Activated CD4-positive, alpha-beta T cell treated with anti-CD3 and anti-CD28 coated beads, Interleukin-2, amount 50 U/mL, for 4 hours (primary cell): ENCODE measurements at places on chromosomes 5 and 9.

DNA sequence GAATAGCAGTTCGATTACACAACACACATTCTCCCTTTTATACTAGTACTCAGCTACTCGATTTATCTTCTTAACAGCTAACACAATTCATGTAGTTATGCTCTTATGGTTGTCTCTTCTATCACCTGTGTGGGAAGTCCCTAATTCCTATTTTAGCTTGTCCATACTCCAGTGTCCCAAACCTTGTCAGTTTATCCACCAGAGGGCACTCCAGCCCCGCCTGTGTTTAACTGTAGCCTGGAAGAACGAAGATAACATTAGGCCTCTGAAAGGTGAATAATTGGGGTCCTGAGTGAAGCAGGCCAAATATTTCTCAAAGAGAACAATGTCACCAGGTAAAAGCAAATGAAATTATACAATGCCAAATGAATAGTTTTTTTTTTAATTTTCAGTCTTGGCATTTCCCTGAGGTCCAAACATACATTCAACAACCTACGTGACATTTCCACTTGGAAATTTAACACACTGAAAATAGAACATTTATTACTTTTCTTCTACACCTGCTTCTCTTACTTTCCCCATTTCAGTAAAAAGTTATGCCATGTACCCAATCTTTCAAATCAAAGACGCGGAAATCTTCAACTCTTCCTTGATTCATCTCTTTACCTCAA lies 560.7 kb downstream of the HTR1A start:
- no peak for DNase-seq

DNA sequence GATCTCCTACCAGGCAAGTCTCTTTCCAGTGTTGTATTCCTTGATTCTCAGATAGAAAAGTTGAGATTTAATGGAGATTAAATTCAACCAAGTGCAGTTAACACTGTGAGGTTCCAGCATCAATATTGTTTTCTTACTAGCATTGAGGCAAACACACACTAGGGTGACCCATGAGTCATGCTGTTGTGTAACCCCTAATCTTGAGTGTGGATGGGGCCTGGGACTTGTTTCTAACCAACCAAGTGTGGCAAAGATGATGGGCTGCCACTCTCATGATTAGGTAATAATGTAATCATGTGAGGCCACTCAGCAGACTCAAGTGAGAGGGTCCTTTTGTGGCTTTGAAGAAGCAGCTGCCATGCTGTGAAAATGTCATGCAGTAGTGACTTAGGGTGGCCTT lies 394.2 kb downstream of the IRX2 start:
- no peak for DNase-seq

GRCh38 chr5:125044491-125045282 lies 298.2 kb upstream of the ZNF608 start:
- DNase-seq: no peak

DNA sequence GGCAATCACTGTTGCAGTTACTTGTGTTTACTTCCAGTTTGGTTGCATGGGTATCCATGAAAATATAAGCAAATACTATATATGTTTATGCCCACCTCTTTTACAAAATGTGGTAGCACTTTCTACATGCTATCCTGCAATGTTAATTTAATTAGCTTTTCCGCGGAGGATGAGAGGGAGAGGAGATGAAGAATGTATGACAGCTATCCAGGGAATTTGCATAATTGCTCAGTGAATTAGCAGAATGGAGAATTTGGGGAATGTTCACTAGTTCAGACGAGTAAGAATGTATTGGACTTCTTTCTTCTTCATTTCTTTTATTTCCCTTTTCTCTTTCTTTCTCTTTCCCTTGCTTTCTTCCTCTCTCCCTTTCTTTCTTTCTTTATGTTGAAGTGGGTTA lies 140.7 kb upstream of the SLC28A3 start:
- DNase-seq: no peak

GRCh38 chr9:126430124-126430523 lies 103.5 kb downstream of the MVB12B start:
- DNase-seq: no peak

DNA sequence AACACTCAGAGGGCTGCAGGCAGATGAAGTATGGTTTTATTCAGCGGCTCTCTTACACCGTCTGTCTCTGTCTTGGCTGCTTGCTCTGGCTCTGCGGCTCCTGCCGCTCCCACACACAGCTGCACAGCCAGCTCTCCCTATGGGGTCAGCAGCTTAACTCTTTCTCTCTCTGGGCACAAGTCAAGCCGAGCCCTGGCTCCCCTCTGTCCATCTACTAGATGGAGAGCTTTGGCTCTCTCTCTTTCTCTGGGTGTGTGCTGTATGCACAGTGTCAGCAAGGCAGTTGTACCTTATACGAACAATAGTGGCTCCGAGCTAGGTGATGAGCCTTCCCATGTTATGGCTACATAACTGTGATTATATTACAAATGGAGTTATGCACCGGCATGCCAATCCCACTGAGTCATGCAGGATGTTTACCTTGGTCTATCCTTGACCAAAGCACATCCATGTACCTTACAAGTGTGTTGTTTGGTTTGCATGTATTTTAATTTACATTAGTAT lies 19.3 kb upstream of the PPP2CA start:
- DNase-seq: no peak

DNA sequence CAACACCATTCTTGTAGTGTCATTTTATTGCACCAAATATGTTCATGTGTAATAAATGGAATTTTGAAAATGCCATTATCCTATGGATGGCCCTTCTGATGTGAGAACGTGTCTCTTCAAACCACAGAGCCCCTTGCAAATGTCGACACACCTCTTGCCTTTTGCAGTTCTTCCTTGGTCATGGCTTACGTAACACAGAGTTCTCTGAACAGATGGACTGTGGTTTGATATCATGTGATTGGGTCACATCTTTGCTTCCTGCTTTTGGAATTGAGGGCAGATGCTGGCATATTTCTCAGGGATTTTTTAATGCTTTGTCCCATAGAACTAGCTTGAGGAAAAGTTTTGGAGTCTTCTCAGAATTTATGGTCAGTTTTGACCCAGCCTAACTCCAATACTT lies 4.6 kb downstream of the TGFBR1 start:
- DNase-seq: no peak

GRCh38 chr9:136826703-136827582 lies 15.3 kb upstream of the AJM1 start:
- no peak for DNase-seq

DNA sequence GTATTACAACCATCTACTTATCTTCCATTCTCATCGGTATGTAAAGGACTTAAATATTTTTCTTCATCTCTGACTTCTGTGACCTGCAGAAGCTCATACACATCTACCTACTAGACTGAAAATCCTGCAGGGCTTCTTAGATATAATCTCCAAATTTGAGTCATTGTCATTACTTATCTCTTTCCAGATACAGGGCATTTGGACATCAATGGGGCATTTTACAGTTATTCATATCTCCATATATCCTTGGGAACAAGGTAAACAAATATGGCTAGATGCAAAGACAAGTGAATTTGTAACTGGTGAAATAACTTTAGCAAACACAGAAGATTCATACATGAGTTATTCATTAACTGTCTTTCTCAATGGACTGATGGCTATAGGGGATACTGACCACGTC lies 37.7 kb upstream of the IL7R start:
- DNase-seq: no peak

DNA sequence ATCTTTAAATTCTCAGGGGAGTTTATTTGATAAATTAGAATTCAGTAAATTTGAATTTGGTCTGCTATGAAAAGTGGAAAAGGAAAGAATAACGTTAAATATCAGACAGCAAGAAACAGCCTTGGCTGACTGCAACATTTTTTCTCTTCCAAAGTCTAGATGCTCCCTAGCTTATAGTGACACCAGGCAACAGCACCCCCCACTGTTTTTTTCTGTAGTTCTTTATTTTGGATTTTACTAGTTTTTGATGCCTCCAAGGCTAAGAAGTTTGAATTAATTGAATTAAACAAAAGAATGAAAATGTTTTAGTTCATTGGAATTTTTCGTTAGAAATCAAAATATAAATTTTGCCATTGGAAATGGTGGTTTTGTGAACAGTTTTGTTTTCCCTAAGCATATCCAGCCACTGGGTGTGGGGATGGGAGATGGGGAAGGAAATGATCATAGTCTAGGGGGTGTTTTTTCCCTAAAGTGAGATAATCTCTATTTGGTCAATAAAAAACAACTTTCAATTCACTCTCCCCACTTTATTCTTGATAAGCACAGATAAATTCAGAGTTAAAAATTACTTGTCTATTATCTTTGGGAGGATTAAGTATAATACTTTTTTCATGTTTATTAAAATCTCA lies 199.3 kb upstream of the CD180 start:
- DNase-seq: no peak

GRCh38 chr5:170571875-170572852 lies 68.3 kb downstream of the KCNIP1 start:
- no peak for DNase-seq

GRCh38 chr5:92518318-92518904 lies 1062.6 kb downstream of the NR2F1-AS1 start:
- no peak for DNase-seq

- no peak for DNase-seq
Observed at GRCh38 chr5:19241690-19242089, 746.3 kb downstream of the CDH18 start.

GRCh38 chr5:127170918-127171600 lies 97.8 kb upstream of the C5orf63 start:
- DNase-seq: no peak

DNA sequence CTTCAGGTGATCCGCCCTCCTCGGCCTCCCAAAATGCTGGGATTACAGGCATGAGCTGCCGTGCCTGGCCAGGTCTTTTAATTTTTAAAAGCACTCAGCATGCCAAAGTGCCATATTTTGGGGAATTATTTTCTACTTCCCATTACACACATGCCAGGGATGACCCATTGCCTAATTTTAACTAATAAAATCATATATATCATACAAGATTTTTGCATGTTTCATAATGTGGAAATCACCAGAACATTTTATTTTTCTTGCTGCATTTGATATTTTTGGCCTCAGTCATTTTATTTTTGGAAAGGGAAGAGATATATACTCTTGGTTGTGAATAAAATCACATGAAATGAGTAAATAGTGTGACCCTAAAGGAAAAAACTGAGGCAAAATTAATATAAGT lies 45.3 kb upstream of the TENT2 start:
- DNase-seq: no peak

DNA sequence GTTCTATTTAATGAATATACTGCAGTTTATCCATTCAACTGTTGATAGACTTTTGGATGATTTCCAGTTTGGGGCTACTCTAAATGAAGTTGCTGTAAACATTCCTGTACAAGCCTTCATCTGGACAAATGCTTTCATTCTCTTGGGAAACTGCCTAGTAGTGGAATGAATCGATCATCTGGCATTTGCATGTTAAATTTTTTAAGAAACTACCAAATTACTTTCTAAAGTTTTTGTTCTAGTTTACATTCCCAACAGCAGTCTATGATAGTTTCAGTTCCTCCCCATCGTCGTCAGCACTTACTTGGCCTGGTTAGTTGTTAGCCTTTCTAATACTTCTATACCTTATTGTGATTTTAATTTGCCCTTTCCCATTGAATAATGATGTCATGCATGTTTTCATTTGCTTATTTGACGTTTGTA lies 306.3 kb downstream of the FER start:
- DNase-seq: no peak

DNA sequence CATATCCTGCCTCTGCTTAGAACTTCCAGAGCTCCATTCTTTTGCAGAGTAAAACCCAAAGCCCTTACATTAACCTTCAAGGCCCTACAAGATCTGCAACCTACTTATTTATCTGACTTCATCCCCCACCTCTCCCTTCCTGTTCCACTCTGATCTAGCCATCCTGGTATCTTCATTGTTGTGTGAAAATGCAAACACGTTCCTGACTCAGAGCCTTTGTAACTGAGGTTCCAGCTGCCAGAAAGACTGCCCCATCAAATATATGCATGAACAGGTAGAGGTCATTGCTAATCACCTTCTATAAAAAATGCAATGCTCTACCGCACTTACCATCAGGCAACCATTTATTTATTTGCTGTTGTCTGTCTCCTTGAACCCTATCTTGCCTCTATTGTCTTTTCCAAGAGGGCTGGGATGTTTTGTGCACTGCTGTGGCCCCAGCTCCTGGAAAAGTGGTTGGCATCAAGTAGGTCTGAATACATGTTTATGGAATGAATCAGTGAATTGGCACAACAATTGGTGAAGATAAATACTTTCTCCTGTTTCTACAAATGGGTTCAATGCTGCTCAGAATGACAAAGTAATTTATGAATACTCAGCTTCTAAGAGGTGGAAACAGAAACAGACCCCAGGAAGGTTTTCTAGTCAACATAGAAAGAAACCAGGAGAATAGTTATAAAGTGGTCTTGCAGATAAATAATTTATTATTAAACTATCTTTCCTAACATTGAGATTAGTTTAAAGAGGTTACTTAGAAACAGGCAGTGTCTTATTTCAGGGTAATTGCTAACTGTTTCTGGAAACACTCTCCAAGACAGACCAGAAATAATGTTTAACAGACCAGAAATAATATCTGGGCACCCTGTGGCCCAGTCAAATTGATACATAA lies 230.6 kb upstream of the CD180 start:
- DNase-seq: no peak

DNA sequence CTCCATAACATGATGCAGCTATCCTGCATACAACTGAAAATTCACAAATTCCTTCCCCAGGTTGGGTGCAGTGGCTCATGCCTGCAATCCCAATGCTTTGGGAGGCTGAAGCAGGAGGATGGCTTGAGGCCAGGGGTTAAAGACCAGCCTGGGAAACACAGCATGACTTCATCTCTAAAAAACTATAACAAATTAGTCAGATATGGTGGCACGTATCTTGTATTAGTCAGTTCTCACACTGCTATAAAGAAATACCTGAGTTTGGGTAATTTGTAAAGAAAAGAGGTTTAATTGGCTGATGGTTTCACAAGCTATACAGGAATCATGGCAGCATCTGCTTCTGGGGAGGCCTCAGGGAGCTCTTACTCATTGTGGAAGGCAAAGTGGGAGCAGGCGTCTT lies 56.4 kb upstream of the DAPK1 start:
- no peak for DNase-seq

DNA sequence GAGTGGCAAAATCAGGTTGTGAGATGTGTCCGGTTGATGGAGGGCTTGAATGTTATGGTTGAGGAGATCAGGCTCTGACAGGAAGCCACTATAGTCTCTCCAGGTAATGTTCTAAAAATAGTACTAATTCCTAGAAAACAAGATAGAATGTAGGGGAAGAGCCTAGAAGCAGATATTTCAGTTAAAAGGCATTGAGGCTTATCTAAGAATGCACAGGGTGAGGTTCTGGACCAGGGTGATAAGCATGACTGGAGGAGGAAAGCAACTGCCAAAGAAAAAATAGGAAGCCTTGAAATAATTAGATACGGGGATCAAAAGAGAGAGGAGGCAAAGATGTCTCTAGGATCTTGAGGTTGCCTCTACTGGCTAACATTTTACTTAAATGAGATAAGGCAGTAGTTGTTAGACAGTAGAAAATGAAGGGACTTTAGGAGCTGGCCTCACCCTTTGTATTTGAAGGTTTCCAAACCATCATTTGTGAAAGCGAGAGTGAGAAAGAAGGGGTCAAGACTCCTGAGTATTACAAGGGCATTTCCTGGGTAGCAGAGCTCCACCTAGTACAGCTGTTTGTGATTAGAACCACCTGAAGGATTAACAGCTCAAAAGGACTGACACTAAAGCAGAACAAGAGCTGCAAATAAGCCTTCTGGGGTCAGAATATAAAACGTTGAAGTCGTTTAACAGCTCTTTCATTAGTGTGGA lies 15.4 kb upstream of the ARL15 start:
- DNase-seq: no peak

- DNase-seq: no peak
Observed at GRCh38 chr9:132216861-132217619, 55.2 kb downstream of the NTNG2 start.

GRCh38 chr9:102456562-102456961 lies 538.6 kb upstream of the CYLC2 start:
- DNase-seq: no peak
